ENCODE measurements at places on chromosomes 2 and 18. TPM values are rescaled to one million over a fixed set of nuclear protein-coding genes. Genes with fewer than 3 reads are reported as not detected.

DNA sequence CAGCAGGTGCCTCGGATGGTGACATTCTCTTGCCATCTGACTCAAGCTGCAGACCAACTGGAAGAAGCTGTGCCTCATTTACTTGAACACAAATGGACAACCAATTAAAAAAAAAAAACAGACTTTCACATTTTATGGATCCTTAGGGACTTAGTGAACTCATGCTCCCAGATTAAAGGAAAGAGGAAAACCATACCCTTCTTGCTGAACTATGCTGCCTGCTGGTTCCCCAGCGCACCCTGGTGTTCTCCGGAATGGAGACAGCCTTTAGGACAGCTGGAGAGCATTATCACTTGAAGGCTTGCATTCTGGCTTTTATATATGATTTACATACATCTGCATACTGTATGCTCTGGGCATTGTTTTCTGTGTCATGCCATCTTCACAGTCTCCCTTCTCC lies 370.7 kb downstream of the SLC4A3 start:
- H3K27me3 ChIP-seq, result no peaks in the 10 kb centered on the region
- no peak overlapping the region for H3K27ac ChIP-seq

DNA sequence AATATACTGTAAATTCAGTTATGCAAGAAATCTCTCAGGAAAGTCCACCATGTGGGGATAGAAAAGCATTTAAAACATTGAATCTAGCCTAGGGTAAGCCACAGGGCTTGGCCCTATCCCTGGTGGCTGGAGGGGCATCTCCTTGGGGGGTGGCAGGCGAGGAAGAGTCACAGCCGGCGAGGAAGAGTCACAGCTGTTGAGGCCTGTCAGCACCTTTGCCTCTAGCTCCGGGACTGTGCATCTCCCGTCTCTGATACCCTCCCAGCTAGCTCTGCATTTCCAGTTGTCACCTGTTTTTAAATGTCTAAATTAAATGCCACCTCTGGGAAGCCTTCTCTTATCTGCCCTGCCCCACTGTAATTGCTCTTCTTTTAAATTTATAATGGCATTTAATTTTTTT lies 276.7 kb downstream of the ZNF407 start:
- no peaks in the 10 kb centered on the region for H3K4me1 ChIP-seq
- no peaks in the 10 kb centered on the region for H3K36me3 ChIP-seq
- DNase-seq, result no peak
- H3K4me3 ChIP-seq, result no peak overlapping the region

DNA sequence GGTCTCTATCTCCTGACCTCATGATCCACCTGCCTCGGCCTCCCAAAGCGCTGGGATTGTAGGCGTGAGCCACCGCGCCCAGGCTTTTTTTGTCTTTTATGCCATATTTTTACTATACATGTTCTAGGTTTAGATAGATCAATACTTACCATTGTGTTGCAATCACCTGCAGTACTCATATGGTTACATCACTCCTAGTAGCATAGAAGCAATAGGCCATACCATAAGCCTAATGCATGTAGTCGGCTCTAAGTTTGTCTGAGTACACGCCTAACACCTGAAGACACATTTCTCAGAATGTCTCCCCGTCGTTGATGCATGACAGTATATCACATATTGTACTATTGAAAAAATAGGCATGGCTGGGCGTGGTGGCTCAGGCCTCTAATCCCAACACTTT lies 27.1 kb upstream of the TGIF1 start:
- DNase-seq, result no peak
- no peaks in the 10 kb centered on the region for H3K27me3 ChIP-seq
- H3K4me1 ChIP-seq, result no peaks in the 10 kb centered on the region
- H3K36me3 ChIP-seq, result no peaks in the 10 kb centered on the region
- H3K27ac ChIP-seq, result no peak overlapping the region

- no peak overlapping the region for H3K4me3 ChIP-seq
- no peaks in the 10 kb centered on the region for H3K36me3 ChIP-seq
- H3K4me1 ChIP-seq, result no peaks in the 10 kb centered on the region
- DNase-seq, result no peak
These were observed 1641.3 kb upstream of the SLC39A10 start for GRCh38 chr2:194015751-194016150.

DNA sequence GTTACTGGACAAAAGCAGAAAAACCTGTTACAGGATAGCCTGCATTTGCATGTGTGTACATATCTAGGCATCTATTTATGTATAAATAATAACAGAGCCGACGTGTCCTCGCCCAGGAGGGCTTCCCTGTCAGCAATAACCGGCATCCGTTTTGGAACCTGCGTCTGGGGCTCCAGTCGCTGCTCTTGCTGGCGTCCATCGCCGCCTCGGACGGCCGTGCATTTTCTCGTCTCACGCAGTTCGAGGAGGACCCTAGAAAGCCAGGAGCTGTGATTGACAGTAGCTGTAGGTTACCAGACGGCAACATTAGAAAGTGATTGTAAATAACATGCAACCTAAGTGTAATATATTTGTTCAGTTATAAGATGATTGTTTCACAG lies 132.6 kb downstream of the NFATC1 start:
- H3K4me1 ChIP-seq, result peaks cover 28% of the 10 kb centered on the region
- DNase-seq, result no peak

DNA sequence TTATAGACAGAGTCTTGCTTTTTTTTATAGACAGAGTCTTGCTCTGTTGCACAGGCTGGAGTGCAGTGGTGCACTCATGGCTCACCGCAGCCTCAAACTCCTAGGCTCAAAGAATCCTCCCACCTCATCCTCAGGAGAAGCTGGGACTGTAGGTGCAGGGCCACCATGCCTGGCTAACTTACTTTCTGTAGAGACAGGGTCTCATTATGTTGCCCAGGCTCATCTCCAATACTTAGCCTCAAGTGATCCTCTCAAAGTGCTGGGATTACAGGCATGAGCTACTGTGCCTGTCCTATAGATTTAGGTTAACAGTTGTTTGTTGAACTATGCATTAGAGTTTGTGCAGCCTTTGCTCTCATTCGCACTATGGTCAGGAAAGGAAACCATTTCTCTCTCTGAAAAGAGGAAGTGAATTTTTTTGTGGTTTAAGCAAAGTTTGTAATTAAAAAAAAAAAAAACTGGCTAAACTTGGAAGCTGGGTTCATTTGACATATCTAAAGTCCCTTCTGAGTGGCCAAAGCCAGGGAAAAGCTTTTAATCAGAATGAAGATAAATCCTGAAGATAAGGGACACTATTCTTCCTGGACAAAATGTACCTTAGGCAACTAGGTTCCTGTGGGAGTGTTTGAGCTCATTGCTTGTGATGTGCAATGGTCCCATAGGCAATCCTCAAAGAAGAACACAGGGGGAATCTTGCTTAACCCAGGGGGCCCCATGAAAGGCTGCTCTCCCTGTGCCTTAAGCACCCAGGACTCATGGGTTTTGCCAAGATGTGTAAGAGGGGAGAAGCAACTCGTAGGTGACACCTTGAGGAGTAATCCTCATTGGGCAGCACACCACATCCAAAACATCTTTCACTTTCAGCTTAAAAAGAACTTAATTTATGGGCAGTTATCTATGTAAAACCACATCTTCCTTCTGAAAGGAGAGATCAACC lies 201.7 kb downstream of the MREG start:
- peaks cover 4% of the 10 kb centered on the region for H3K4me1 ChIP-seq
- no peak overlapping the region for H3K4me3 ChIP-seq
- H3K27ac ChIP-seq, result no peak overlapping the region
- H3K36me3 ChIP-seq, result no peaks in the 10 kb centered on the region
- DNase-seq, result peak; percentile 37

- H3K27me3 ChIP-seq, result peaks cover 47% of the 10 kb centered on the region
- no peaks in the 10 kb centered on the region for H3K36me3 ChIP-seq
- no peak overlapping the region for H3K4me3 ChIP-seq
- no peak for DNase-seq
- peaks cover 14% of the 10 kb centered on the region for H3K4me1 ChIP-seq
- H3K27ac ChIP-seq, result no peak overlapping the region
These were observed 3.9 kb upstream of the TYMS start for GRCh38 chr18:653512-653911.

- H3K4me3 ChIP-seq, result no peak overlapping the region
- H3K27me3 ChIP-seq, result no peaks in the 10 kb centered on the region
- H3K27ac ChIP-seq, result no peak overlapping the region
- no peak for DNase-seq
These were observed 72.7 kb upstream of the GLS start for GRCh38 chr2:190807886-190808285.

GRCh38 chr2:143725400-143725799 lies 596.2 kb downstream of the ARHGAP15 start:
- no peak for DNase-seq
- no peaks in the 10 kb centered on the region for H3K36me3 ChIP-seq
- H3K27me3 ChIP-seq, result peaks cover 3% of the 10 kb centered on the region

DNA sequence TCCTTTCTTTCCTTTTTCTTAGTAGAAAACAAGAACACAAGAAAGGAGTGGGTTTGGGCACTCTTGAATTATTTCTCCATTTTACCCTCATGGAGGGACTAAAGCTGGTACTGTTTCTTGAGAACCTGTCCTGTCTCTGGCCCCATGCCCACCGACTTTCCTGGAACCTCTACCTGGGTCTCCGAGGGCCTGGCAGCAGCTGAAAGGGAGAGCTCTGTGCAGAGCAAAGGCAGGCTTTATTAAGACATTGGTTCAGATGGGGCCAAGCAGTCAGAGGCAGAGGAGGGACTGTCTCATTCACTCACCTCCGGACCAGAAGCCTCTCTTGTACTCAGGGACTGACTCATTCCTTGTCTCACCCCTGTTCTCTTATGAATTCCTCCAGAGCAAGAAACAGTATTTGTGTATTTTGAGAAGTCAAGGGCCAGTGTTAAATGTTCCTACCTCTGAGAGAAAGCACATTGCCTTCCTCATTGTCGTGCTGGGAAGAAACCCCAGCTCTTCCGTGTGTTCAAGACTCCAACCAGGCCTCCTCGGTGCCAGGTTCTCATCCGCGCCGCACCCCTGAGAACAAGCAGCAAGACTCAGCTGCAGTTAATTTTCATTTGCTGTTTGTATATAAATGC lies 201.9 kb upstream of the NT5C1B start:
- peak overlapping the region; percentile 82 for H3K27ac ChIP-seq
- H3K36me3 ChIP-seq, result no peaks in the 10 kb centered on the region
- no peak overlapping the region for H3K4me3 ChIP-seq
- no peaks in the 10 kb centered on the region for H3K27me3 ChIP-seq

DNA sequence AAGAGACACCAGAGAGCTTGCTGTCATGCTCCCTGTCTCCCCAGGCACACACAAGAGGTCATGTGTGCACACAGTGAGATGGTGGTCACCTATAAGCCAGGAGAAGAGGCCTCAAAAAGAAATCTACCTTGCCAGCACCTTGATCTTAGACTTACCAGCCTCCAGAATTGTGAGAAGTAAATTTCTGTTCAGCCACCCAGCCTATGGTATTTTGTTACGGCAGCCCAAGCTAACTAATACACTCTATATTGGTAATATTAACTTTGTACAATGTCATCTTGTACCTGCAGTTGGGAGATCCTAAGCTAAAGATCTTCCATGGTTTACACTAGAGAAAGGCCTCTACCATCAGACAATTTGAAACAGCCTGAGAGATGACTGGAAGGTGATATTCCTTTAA lies 21.2 kb downstream of the RTN4 start:
- no peak overlapping the region for H3K4me3 ChIP-seq
- no peak overlapping the region for H3K27ac ChIP-seq
- H3K4me1 ChIP-seq, result peaks cover 97% of the 10 kb centered on the region
- H3K36me3 ChIP-seq, result no peaks in the 10 kb centered on the region
- H3K27me3 ChIP-seq, result no peaks in the 10 kb centered on the region

DNA sequence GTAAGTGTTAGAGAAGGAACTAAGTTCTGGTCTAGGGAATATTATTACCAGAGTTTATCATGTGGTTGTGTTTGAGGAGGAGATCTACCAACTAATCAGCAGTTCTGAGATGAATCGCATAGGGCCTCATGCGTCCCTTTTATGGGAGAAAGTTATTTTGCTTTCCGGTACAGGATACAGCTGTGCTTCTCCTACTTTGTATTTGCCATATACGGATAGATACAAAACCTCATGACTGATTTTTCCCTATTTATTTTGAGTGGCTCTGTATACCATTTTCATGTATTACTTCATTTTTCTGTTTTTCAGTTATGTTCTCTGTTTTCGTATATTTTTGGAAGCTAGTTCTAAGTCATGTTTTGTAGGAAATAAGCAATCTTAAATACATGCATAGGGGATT lies 66.8 kb downstream of the ACSL3 start:
- H3K4me1 ChIP-seq, result no peaks in the 10 kb centered on the region
- DNase-seq, result no peak
- no peak overlapping the region for H3K27ac ChIP-seq

DNA sequence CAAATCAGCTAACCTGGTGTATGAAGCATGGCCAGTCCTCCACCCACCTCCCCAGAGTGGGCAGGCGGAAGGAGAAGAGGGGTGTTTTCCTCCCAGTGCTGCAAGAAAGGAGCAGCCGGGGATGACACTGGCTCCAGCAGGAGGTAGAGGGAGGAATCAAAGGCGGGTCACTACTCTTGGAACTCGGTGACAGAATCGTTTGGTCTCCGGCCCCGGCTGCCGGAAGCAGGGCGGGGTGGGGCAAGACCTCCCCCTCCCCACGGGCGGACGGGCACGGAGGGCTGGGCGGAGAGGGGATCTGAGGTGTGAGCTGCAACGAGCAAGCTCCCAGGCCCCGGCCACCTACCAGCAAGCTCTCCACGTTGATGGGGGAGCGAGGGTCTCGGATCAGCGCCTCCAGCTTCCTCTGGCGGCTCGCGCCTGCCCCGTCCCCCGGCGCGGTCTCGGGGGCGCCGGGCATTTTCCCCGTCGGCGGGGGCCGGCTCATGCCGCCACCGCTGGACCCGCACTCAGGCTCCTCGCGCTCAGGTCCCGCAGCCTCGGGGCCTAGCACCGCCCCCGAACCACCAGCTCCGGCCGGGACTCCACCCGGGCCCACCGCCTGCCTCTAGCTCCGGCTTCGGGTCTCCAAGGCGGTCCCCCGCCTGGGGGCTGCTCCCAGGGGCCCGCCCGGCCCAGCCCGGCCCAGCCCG lies 640 bp downstream of the ROCK2 start:
- no peaks in the 10 kb centered on the region for H3K36me3 ChIP-seq
- DNase-seq, result no peak
- H3K4me3 ChIP-seq, result peak overlapping the region; percentile 95
- peaks cover 58% of the 10 kb centered on the region for H3K4me1 ChIP-seq
- no peaks in the 10 kb centered on the region for H3K27me3 ChIP-seq

DNA sequence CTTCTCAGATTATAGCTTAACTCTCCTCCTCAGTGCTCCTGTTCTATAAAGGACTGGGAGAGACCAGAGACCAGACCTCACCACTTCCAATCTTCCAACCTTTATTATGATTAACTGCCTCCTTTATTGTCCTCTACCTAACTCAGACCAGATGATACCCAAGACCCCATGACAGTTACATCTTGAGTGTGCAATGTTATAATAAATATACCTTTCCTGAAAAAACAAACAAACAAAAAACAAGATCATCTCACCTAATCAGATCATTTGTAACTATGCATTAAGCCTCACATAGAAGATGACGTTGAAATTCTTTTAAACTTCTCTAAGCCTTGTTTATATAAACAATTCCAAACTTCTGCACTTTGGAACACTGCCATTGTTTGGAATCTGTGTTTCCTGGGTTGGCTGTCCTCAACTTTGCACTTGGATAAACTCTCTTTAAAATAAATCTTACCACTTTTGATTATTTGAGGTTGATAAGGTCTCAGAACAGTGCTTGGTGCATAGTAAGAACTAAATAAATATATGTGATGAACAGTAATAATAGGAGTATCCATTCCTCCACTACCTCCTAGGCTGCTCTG lies 342.7 kb downstream of the TDRD15 start:
- no peaks in the 10 kb centered on the region for H3K27me3 ChIP-seq
- DNase-seq, result no peak
- H3K36me3 ChIP-seq, result no peaks in the 10 kb centered on the region
- H3K4me1 ChIP-seq, result peaks cover 7% of the 10 kb centered on the region
- H3K27ac ChIP-seq, result no peak overlapping the region
- H3K4me3 ChIP-seq, result no peak overlapping the region

DLX2 gene
- not detected for total RNA-seq

VIT gene
- 17.0 TPM for total RNA-seq

NMUR1 gene
- total RNA-seq, result 2.7 TPM

All from esophagus muscularis mucosa (tissue), 4 donors.